ENCODE measurements at places on chromosomes 7 and 10.

DNA sequence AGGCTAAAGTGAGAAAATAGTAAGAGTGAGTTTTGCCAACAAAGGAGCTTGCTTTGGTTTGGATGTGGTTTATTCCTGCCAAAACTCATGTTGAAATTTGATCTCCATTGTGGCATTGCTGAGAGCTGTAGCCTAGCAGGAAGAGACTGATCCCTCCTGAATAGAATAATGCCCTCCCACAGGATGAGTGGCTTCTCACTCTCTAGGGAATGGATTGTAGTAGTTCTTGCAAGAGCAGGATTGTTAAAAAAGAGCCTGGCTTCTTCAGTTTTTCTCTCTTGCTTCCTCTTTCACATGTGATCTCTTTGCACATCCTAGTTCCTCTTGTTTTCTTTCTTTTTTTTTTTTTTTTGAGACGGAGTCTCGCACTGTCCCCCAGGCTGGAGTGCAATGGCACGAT is 34.4 kb downstream of the ASAH2 start:
- DNase-seq: no peak

DNA sequence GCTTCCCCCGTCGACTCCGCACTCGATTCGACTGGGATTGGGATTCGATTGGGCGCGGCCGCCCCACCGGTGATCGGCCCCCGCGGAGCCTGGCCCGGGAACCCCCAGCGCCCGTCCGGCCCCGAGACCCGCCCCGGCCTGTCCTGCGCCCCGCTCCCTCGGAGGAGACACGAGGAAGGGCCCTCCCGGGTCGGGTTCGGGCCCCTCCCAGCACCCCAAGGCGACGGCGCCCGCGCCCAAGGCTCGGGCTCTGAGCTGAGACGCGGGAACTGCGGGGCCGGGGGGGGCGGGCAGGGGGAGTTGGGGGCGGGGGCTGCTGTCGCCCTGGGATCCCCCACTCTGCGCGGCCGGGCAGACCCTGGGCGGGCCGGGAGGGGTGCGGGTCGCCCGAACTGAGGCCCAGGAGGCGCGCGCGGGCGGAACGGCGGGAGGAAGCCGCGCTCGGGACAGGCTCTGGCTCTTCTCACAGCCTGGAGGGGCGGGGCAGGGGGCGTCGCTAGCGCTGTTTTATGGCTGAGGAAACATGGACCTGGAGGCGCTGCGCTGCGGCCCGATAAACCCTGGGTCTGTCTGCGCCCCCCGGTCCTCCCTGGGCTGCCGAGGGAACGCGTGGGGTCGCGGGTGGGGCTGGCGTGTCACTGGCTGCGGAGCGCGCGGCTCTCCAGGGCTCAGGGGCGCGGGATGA is 1.7 kb upstream of the NKX6-2 start:
- DNase-seq: no peak

- no peak for DNase-seq
These were observed 52.2 kb downstream of the ATAD1 start for GRCh38 chr10:87765666-87766376.

GRCh38 chr7:116630932-116631671 is 40.9 kb upstream of the MET start:
- DNase-seq: no peak

- no peak for DNase-seq
These were observed 22.9 kb upstream of the GRB10 start for GRCh38 chr7:50805447-50806125.

DNA sequence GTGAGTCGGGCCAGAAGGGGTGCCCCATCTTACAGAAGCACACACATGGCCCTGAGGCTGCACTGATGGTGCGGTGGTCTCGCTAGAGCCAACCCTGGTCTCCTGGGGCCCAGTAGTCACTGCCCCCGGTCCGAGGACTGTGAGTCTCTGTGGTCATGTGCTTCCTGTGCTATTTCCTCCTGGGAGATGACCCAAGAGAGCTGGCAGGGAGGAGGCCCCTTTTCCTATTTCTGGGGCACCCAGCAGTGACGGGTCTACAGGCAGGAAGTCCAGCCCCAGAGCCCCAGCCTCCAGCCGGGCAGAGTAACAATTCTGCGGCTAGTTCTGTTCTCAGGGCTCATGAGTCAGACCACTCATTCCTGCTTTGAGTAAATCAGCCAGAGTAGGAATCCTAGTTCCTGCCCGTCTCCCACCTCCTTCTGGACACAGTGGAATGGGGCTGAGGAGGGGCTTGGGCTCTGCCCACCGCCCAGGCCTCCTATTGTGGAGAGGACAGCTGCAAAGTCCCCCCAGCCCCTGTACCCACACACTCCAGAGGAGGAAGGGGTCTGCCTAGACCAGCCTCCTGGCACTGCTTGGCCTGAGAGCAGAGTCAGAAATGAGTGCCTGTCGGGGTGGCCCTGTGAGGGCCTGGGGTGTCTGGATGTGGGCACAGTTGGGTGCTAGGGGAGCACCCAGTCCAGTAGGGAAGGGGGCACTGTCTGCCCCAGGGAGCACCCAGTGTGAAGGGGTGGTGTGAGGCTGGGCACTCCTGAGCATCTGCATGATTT is 80.5 kb upstream of the PPIF start:
- no peak for DNase-seq

DNA sequence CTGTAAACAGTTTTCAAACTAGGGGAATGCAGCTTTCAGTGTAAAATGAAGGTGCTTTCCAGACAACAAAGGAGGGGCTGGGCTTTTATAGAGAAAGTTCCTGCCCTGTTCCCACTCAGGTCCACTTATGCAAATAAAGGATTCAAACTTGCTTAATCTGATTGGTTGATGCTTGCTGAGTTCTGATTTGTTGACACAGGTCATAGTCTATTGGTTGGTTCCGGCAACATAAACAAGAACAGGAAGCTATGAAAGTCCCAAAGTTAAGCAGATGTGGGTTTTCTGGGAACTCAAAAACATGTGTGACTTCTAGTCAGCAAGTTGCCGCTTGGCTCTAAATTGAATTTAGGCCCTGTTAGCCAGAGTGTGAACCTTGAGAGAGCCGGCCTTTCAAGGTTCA is 194.2 kb upstream of the SVIL start:
- no peak for DNase-seq

GRCh38 chr10:79431891-79432831 is 13.3 kb downstream of the ZCCHC24 start:
- no peak for DNase-seq

DNA sequence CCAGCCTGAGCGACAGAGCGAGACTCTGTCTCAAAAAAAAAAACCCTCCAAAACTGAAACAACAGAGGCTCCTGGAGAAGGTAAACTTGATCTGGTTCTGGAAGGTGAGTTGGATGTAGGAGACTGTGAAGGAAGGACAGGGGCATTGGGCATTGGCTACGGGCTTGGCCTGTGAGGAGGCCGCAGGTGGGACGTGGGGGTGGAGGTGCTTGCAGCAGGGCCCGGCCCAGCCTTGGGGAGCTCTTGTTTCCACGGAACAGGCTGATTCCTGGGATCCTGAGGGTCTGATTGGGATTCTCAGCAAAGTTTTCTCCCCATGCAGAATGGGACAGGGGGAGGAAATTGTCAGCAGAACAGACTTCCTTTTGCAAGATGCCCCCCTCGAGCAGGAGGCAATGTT is 30.6 kb downstream of the IL15RA start:
- DNase-seq: no peak

- DNase-seq: no peak
These were observed 60.2 kb downstream of the CALML3 start for GRCh38 chr10:5584895-5585516.

DNA sequence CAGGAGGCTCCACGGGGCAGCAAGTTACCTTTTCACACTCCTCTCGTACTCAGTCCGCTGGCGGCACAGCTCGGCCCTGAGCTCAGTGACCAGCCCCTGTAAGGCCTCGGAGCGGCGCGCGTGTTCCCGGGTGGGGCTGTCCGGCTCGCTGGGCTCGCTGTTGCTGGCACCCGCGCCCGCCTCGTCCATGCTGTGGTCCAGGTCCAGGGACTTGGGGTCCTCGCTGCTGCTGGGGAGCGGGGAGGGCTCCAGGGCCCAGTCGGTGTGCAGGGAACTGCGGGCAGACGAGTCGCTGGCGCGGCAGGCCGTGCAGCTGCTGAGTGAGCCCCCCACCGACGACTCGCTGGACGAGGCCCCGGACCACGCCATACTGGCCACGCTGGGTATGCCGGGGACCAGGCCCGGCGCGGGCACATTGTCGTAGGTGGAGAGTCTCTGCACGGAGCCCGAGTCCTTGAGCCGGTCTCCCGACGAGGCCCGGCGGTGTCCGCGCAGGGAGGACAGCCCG is 143.8 kb downstream of the MAPK8 start:
- DNase-seq: no peak

GRCh38 chr10:31142026-31142425 is 110.4 kb upstream of the ZNF438 start:
- DNase-seq: no peak

- no peak for DNase-seq
These were observed 25.2 kb upstream of the WNT16 start for GRCh38 chr7:121303422-121304101.

- no peak for DNase-seq
These were observed 50.2 kb downstream of the APBB1IP start for GRCh38 chr10:26488344-26488743.

DNA sequence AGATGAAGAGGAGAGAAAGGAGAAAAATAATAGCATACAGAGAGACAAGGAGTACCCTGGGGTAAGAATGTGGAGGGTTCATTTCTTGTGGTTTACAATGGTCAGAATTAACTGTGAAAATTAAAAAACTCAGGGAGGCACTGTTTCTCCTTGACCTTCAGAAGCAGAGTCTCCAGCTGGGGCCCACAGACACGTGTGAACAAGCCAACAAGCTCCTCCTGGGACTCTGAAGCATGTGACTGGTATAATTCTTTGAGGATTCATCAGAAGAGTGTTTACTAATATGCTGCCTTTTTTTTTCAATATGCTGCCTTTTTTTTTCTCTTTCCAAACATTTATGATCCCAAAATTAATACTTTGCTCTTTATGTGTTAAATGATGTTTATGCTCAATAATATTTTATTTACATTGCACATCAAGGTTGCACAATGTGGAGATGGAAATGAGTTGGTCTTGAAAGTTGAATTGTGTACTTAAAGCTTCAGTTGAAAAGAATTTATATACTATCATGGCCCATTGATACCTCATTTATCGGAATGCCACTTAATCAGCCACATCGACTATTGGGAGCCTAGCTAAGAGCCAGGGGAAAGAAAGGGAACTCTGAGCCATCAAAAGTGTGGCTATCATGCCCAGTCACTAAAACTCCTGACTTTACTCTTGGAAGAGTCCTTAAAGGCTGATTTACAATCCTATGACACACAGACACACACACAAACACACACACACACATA is 134.7 kb upstream of the RHOBTB1 start:
- no peak for DNase-seq

DNA sequence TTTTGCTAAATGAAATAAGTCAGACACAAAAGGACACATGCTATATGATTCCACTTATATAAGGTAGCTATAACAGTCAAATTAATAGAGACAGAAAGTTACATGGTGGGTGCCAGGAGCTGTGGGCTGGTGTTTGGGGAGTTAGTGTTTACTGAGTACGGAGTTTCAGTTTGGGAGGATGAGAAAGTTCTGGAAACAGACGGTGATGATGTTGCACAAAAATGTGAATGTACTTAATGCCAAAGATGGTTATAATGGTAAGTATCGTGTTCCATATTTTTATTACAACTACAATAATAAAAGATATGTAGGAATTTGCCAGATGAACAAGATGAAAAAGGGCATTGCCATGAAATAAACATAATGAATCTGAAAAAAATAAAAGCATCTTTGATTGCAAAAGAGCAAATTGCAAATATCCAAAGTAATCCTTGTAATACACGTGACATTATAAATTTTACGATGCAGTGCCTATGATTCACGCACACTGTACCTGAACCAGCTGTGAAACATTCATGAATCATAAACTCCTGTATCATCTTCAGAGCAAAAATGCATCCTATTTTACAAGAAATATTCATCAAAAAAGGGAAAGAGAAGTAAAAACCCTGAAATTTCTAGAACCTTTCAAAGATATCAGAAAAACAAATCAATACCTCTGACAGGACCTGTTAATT is 676.7 kb downstream of the PCDH15 start:
- no peak for DNase-seq

DNA sequence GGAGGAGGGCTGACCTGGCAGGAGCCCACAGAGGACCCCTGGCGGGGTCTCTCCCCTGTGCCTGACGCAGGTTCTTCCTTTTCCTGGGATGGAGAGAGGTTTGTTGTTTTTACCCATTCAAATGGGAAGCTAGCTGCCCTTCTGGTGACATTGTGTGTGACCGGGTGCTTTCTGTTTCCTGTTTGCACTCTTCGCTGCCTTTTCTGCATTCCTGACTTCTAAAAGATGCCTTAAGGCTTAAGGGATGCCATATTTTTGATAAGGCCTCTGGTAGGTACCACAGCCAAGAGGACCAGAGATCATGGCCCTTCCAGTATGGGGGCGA is 20.3 kb downstream of the ZNF783 start:
- DNase-seq: no peak

GRCh38 chr7:101733713-101734475 is 83.5 kb upstream of the CUX1 start:
- no peak for DNase-seq
